ENCODE measurements at places on chromosomes 12 and 14.

DNA sequence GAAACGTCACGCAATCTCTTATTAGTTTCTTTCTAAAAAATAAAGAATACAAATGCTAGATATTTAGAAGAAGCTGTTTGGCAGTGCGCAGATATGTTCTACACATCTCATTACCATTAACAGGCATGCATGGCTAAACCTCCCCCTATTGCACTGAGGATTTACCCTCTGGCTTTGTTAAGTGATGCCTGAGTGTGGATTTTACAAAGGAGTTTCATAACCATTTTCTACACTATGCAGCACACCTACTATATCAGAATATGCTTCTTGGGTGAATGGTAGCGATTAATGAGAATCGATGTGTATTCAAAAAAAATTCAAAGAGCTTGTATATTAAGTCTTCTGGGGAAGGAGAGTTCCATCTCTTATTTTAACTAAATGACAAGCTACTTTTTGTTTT, 1.1 kb upstream of the RMST start:
- DNase-seq: no peak

- no peak for DNase-seq
Observed at GRCh38 chr14:95597784-95598211, 62.9 kb downstream of the GLRX5 start.

- peak; percentile 59 for DNase-seq
Observed at GRCh38 chr14:94393474-94393873, 5.1 kb upstream of the SERPINA1 start.

GRCh38 chr14:22865424-22866405, 5.8 kb upstream of the LRP10 start:
- no peak for DNase-seq

DNA sequence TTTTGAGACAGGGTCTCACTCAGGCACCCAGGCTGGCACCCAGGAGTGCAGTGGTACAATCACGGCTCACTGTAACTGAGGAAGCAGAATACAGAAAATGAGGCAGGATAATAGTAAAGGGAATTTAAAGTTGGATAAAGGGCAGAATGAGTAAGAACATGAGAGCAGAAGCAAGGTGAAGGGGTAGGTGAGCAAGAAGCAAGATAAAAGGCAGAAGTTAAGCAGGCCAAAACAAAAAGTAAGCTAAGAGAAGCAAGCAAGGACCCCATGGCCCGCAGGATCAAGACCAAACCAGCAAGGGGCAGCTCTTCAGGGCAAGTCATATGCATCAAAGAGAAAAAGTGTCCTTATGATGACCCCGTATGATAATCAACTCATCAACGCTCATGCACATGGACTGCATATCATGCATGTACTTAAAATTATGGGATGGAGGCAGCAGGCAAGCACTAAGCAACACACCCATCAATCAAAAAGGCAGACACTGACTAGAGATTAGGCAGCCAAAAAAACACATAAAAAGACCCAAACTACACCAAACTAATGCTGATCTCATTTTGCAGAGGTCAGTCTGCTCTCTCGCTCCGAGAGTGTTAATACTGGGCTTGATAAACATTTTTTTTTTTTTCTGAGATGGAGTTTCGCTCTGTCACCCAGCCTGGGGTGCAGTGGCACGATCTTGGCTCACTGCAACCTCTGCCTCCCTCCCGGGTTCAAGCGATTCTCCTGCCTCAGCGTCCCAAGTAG, 11.6 kb downstream of the TIMELESS start:
- no peak for DNase-seq

- no peak for DNase-seq
Observed at GRCh38 chr14:56630707-56631106, 51.1 kb downstream of the TMEM260 start.

GRCh38 chr12:13367973-13368372, 171.4 kb downstream of the EMP1 start:
- no peak for DNase-seq

- DNase-seq: no peak
Observed at GRCh38 chr14:44979740-44980356, 17.9 kb downstream of the TOGARAM1 start.

GRCh38 chr14:73774241-73774570, 60.0 kb upstream of the PNMA1 start:
- no peak for DNase-seq

GRCh38 chr14:88746052-88746451, 46.7 kb downstream of the EML5 start:
- no peak for DNase-seq

GRCh38 chr12:6494258-6494743, 399 bp downstream of the NCAPD2 start:
- no peak for DNase-seq

- no peak for DNase-seq
Observed at GRCh38 chr12:93000026-93000425, 70.9 kb upstream of the EEA1 start.

DNA sequence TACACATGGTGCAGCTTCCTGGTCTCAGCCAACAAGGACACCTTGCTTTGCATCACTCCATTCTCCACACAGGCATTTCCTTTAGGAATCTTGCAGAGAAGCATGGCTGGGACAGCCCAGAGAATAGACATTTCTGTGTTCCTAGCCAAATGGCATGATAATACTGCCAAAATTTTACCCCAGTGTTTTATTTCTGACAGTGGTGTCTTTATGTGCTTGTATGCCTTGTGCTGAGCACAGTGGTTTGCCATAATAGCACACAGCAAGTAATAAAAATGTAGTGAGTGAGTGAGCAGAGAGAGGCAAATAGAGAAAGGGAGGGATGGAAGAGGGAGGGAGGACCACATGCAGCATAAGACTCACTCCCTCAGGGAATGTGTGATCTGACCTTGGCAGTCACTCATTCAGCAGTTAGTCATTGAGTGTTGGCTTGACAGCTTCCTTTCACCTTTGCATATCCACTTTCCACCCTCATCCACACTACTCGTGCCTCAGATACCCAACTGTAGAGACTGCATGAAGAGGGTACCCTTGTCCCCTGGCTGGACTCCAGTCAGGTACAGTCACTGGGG, 212.8 kb upstream of the CCDC196 start:
- no peak for DNase-seq

- DNase-seq: no peak
Observed at GRCh38 chr12:44930972-44931600, 55.0 kb upstream of the NELL2 start.

DNA sequence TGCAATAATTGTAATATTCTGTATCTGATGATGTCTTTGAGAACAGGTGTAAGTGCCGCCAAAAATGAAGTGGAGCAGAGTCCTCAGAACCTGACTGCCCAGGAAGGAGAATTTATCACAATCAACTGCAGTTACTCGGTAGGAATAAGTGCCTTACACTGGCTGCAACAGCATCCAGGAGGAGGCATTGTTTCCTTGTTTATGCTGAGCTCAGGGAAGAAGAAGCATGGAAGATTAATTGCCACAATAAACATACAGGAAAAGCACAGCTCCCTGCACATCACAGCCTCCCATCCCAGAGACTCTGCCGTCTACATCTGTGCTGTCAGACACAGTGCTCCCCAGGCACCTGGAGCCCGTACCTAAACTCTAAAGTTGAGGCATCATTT, 268.7 kb downstream of the DAD1 start:
- no peak for DNase-seq

- peak; percentile 94 for DNase-seq
Observed at GRCh38 chr12:109110988-109111495, 5.3 kb upstream of the ACACB start.

DNA sequence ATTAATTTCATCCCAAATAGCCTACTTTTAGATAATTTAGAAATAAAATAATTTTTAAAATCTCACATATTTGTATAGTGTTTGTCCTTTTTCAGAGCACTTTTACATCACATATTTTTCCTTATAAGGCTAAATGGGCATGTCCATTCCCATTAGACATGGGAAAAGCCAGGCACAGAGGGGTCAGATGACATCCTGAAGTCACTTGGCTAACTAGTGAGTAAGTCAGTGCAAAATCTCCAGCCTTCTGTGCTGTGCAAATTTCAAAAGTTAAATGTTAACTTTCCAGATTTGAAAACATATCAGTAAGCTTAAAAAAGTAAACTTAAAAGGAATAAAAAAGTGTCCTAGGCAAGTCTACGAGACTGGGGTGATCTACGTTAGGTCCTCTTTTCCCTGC, 117.4 kb downstream of the EMP1 start:
- no peak for DNase-seq

DNA sequence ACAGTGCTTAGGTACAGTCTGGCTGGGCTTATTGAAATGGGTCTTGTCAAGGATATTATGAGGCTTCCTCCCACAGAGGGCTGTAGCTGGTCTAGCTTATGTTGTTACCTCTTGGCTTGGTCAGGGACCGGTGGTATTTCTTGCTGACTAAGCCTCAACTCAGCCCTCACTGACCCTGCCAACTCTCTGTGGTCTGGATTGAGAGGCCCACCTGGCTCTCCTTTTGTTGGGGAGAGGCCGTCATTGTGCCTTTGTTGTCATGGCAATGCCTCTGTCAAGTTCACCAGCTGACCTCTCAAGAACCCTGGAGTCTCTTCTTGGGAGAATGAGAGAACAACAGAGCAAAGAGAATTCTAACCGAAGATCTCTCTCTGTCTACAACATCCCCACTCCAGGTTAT, 245.6 kb upstream of the NPAS3 start:
- DNase-seq: no peak

DNA sequence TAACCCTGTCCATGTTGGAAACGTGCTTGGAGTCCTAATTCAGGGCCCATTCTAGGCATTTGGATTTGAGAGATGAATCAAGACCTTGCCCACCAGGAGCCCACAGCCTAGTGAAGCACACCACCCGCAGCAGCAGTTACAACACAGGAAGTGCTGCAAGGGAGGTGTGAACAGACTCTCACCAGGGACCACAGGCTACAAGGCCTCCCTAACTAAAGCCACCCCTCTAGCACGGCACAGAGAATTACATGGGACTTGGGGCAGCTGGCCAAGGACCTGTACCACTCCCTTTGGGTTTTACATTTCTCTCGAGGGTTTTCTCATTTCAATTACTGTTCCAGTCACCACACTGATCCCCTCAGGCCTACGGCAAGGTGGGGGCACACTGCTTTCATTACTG, 49.5 kb upstream of the FOXN3 start:
- DNase-seq: no peak

DNA sequence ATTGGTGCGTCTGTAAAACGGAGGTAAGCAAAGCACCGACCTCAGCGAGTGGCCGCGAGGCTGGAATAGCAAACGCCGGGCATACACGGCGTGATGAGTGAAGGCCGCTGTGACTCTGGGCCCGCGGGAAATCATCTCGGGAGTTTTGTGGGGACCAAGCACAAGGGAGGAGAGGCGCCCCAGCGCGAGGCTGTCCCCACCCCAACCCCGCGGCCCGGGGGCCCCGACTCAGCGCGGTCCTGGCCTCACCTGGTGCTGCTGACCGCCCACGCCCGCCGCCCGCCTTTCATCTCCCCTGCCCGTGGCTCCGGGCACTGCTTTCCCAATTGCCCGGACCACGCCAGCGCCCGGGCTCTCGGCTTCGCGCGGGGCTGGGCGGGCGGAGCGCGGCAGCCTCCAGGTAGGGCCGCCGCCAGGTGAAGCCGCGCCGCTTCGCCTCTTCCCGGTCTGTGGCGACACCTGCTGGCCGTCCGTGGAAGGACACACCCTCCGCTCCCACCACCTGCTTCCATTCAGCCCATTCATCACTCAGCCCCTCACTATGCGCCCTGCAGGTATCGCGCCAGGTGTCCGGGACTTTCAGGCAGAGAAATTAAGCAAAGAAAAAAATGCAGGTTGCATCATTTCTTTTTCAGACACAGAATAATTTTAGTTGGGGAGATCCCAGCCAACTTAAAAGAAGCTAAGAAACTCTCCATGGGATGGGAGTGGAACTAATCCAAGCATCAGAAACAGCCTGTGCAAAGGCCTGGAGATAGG, 360.4 kb downstream of the MED13L start:
- DNase-seq: peak; percentile 69

DNA sequence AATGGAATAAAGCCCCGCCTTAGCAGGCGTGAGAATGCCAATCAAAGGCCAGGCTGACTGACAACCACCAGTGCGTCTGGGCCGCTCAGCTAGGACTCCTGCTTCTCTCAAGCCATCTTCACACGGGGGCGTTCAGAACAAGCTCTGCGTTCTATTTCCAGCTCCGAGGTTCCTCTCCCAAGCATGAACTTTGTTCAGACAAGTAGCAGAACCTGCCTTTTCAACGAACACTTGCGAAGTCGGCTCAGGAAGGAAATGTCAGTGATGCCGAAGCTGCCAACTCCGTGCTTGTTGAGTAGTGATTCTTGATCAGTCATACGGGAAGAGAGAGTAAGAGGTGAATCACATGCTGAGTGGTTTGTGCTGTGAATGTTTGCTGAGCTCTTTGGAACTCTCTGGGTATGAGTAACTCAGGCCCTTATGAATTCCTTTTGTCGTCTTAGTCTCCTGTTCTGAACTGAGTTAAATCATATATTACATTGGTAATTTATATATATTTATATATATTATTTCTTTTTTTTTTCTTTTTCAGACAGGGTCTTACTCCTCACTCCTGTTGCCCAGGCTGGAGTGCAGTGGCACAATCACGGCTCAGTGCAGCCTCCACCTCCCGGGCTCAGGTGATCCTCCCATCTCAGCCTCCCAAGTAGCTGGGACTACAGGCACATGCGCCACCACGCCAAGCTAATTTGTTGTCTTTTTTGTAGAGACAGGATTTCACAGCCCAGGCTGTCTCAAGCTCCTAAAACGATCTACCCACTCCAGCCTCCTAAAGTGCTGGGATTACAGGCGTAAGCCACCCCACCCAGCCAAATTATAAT, 29.4 kb upstream of the BCL7A start:
- no peak for DNase-seq

GRCh38 chr12:79423560-79423959, 267.2 kb downstream of the PAWR start:
- no peak for DNase-seq

GRCh38 chr12:116687888-116688287, 50.0 kb downstream of the SPRING1 start:
- no peak for DNase-seq

DNA sequence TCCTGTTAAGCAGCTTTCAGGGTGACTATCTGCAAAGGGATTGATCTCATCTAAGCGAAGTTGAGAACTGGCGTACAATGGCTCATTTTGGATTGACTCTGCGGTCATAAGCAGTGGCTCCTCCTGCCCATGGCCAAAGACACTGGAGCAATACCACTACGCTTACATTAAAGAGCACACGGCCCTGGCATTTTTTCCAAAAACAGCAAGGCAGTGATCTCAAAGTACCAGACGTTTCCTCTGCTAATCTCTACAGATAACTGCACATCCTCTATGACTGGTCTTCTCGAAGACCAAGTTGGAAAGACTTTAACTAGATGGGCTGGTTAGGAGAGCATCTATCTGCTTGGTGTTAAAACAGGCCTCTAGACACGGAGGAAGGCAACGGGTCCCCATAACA, 2.7 kb downstream of the PITPNM2 start:
- no peak for DNase-seq
